ENCODE measurements at places on chromosomes 4 and X. TPM values are rescaled to one million over a fixed set of nuclear protein-coding genes. Genes with fewer than 3 reads are reported as not detected.

Gene BEX5
- total RNA-seq = 0.86 TPM

Gene SLC16A2
- 0.08 TPM for total RNA-seq

Gene TMSB15C
- 4.3 TPM for total RNA-seq

Gene NEUROG2
- total RNA-seq = 0.18 TPM

Gene ADH1A
- not detected for total RNA-seq

Gene MRPL1
- 75.0 TPM for total RNA-seq

Gene CENPVL2
- total RNA-seq = not detected

Gene FAM236A
- not detected for total RNA-seq

GRCh38 chr4:182569561-182569960 lies 326.4 kb downstream of the TENM3 start:
- DNase-seq = no peak

DNA sequence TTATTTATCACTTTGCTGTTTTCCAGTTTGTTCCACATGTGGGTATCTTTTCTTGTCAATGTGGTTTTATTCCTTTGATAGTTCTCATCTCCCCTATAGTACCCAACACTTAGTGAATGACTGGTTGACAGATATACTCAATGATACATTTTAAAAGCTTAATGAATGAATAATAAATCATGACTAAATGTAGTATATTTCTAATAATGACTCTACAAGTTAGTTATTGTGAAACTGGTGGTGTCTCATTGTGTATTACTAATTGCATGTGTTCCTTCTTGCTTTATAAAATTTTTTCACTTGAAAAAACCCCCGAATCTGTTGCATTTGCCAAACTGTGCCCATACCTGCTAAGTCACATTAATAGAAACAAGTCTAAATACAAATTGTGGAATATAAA lies 95.4 kb downstream of the MBNL3 start:
- no peak for DNase-seq

GRCh38 chr4:41715155-41715554 lies 33.4 kb downstream of the PHOX2B start:
- no peak for DNase-seq

GRCh38 chr4:17698116-17698515 lies 83.3 kb downstream of the FAM184B start:
- DNase-seq = no peak

DNA sequence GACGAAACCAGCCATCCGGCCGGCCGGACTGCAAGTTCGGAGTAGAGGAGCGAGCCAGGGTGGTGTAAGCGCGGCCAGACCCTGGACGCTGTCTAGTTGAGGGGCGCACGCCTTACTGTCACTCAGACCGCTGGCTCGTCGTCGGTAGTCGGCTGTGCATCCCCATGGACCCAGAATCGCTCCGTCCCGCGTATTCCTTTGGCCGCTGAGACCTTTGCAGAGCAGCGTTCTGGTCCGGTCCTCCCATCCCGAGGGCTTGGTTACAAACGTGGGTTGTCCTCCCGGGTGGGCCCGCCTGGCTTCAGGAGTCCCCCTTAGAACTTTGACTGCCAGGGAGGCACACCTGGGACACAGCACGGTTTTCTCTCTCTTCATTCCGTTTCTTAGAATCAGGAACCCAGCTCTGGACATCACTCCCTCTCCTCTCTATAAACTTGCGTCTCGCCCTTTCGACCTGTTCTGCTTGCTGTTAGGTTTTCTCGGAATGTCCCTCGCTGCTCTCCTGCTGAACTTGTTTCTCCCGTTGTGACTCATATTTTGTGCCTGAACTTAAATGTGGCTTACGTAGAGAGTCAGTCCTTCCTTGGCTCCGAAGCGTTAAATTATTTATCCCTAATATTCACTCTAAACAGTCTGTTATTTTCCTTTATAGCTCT lies 672 bp downstream of the PGM2 start:
- DNase-seq = no peak

DNA sequence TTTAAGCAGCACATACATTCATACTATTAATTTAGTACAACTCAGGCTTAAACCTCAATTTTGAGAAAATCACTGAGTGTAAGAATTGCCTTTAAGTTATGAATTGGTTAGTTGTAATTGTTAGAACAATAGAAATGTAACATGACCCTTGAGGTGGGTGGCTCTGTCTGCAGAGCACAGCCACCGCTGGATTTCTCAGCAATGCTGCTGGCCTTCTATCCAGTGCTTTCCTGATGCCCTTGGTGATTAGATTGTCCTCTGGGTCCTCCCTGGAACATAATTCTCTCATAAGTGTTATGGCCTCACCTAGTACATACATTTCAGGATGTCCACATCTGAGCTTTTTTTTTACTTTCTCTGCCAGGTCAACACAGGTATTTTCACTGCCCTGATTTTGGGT lies 213.2 kb downstream of the SLC7A11 start:
- no peak for DNase-seq

DNA sequence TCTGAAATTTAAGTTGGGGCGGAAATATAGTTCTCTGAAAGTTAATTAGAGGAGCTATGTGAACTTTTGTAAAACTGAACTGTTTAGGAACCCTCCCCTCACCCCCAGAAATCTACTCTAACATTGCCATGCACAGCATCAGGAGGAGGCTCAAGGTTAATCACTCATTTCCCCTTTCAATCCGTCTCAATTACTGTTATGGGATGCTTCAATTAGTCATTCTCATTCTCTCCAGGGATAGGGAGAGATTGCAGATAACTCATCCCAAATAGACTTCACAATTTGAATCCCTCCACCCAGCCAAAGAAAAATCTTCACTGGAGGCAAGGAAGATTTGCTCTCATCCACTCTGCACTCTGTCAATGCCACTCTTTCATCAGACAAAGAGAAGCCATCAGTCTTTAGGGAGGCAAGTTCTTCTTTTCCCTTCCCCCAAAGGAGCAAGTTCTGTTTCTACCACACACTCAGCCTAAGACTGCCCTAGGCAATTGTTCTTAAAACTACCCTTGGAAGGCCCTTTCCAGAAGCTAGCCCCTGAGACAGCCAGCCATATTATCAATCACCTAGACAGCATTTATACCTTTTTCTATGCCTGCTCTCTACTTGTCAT lies 140.4 kb downstream of the SLC10A7 start:
- no peak for DNase-seq
